Stimulated activated CD4-positive, alpha-beta T cell treated with anti-CD3 and anti-CD28 coated beads, Interleukin-15, amount 100 ng/mL, for 1 hour (primary cell): ENCODE measurements at places on chromosomes 1 and 21.

- no peak for DNase-seq
These were observed 51.7 kb upstream of the DUSP10 start for GRCh38 chr1:221793439-221794078.

GRCh38 chr1:31140299-31140698, 74.8 kb upstream of the PUM1 start:
- no peak for DNase-seq

GRCh38 chr1:151828921-151829320, 2.7 kb downstream of the RORC start:
- DNase-seq, result no peak

DNA sequence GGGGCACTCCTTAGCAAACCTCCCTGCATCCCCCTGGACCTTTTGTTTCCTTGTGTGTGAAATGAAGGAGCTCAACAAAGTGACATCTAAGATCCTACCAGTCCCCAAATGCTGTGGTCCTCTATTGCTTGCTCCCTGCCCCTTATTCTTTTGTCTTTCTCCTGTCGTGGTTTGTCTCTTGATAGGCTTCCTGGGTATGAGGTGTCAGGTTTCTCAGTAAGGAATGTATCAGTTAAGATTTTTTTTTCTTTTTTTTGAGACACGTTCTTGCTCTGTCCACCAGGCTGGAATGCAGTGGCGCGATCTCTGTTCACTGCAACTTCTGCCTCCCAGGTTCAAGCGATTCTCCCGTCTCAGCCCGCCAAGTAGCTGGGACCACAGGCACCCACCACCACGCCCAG, 16.8 kb downstream of the CNIH3 start:
- no peak for DNase-seq

GRCh38 chr1:223628233-223629125, 37.0 kb downstream of the CAPN8 start:
- peak; percentile 5 for DNase-seq

DNA sequence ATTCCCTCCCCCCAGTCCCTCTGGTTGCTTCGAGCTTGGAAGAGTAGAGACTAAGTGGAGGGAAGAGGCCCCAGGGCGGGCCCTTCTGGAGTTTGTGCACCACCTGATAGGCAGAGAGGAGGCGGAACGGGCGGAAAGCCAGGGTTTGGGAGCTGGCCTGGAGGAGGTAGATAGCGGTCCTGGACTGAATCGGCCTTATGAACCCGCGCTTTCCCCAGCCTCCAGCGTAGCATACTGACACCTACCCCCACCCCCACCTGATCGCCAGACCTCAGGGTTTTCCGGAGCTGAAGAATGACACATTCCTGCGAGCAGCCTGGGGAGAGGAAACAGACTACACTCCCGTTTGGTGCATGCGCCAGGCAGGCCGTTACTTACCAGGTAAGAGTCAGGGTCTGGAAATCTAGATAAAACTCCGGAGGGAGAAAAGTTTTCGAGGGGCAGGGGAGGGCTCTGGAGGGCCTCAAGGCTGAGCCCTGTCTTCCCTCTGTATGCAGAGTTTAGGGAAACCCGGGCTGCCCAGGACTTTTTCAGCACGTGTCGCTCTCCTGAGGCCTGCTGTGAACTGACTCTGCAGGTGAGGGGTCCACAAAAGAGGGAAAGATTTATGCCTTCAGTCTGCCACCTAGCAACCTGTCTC, 705 bp downstream of the UROD start:
- no peak for DNase-seq

GRCh38 chr1:89721351-89721750, 88.4 kb downstream of the LRRC8C start:
- DNase-seq, result no peak

DNA sequence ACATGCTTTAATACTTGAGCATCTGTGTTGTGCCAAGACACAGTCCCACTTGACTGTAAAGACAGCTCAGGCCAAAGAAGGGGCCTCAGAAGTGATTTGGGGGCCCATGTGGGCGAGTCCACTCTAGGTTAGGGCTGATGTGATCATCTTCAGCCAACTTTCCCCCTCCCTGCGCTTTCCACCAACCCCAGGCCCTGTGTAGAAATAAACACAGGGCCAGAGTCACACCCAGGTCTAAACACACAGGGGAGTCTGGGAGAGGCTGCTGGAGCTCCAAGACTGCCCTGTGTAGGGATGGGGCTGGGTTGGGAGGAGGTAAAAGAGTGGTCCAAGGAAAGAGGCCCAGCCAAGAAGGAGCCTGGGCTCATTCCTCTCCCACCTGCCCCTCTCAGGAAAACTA, 2.5 kb upstream of the WNT2B start:
- DNase-seq, result no peak

GRCh38 chr1:244076740-244077139, 25.7 kb downstream of the ZBTB18 start:
- no peak for DNase-seq

GRCh38 chr1:9586147-9586766, 2.5 kb upstream of the TMEM201 start:
- no peak for DNase-seq

GRCh38 chr1:79808816-79809475, 802.4 kb upstream of the ADGRL4 start:
- DNase-seq, result no peak

DNA sequence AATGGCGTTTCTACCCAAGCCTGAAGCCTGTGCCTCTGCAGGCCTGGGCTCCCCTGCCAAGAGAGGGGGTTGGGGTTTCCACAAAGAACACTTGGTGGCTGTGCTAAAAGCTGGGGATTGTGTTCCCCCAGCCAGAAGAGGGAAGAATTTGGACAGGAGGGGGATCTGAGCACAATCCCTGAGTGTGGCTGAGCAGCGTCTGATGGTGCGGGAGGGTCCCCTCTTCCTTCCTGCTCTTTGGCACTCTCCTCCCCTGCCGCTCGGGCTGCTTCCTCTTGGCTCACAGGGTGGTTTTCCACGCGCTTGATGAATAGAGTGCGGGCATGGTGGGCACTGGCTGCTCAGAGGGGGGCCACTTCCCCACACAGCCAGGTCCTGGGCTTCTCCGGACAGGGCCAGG, 3.7 kb downstream of the GPR37L1 start:
- no peak for DNase-seq

GRCh38 chr1:40592107-40592803, 60.8 kb downstream of the ZNF684 start:
- no peak for DNase-seq

GRCh38 chr1:112904831-112905261, 51.1 kb downstream of the SLC16A1 start:
- no peak for DNase-seq
